ENCODE measurements at places on chromosomes 5 and 9.

DNA sequence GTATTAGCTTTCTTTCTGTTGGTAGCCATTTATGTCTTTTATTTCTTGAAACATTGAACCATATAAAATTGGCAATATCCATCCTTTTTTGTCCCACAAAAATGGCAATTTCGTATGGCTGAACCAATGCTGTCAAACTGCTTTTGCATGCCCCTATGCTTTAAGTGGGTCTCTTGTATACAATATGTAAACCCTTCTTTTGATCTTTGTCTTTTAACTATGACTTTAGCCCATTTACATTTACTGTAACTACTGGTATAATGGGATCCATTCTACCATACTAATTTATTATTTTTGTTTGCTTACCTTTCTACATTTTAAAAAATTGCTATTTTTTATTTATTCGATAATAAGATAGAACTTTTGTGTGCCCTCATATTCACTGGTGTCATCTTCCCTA lies 93.4 kb downstream of the TENT4A start:
- DNase-seq = no peak

- DNase-seq = no peak
These were observed 643.7 kb downstream of the TLE1 start for GRCh38 chr9:81045658-81046057.

DNA sequence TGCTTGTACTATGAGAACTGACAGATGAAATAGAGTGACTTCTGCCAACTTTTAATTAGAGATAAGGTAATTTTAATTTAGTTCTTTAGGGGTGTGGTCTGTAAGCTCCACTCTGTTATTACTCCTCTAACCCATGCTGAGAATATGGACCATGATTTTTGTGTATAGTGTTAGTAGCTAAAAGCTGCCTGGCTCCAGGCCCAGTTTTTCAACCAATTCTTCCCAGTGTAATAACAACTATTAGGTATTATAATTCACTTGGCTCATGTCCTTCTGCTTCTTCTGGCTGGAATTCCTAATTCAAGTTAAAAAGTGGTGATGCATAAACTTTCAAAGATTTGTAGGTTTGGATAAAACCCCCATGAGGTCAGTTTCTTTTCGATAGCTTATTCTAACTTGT lies 216.3 kb downstream of the ISL1 start:
- DNase-seq = no peak

GRCh38 chr9:127153501-127153900 lies 31.1 kb upstream of the ANGPTL2 start:
- no peak for DNase-seq

Data from adipocyte (in vitro differentiated cells).